Hematopoietic multipotent progenitor cell treated with erythropoietin and hydrocortisone succinate and interleukin-3 and kit ligand, for 6 days (in vitro differentiated cells): ENCODE measurements at places on chromosomes 2 and 18.

DNA sequence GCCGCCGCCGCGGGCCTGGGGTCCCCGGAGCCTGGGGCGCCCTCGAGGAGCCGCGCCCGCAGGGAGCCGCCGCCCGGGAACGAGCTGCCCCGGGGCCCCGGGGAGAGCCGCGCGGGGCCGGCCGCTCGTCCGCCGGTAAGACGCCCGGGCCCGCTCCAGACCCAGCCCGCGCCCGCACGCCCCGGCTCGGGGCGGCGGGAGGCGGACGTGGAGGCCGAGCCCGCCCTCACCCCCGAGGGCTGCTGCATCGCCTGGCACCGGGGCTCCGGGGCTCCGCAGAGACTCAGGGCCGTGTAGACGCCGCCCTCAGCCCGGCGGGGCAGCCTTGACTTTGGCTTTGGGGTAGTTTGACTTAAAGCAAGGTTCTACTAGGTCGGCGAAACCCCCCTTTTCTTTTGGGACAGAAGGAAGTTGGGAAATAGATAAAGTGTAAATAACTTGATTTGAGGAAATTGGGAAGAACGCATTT lies 335 bp downstream of the ERFE start:
- DNase-seq = peak; percentile 56

GRCh38 chr2:176774766-176775451 lies 437.7 kb upstream of the HNRNPA3 start:
- DNase-seq = no peak

DNA sequence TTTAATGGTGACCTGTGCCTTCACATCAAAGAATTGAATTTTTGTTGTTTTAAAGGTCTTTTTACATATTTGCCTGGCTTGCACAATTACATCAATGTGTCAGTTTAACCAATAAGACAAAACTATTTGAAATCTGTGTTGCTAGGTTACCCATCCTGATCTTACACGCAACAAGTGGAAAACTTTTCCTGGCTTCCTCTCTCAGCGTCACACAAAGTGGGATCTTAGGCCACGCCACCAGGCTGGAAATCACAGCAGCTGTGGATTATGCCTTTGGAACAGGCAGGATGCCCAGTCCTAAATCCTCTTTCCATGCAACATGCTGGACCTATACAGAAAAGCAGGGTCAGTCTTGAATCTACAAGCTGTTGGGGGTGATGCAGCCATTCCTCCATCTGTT lies 298.2 kb upstream of the HNRNPA3 start:
- no peak for DNase-seq

DNA sequence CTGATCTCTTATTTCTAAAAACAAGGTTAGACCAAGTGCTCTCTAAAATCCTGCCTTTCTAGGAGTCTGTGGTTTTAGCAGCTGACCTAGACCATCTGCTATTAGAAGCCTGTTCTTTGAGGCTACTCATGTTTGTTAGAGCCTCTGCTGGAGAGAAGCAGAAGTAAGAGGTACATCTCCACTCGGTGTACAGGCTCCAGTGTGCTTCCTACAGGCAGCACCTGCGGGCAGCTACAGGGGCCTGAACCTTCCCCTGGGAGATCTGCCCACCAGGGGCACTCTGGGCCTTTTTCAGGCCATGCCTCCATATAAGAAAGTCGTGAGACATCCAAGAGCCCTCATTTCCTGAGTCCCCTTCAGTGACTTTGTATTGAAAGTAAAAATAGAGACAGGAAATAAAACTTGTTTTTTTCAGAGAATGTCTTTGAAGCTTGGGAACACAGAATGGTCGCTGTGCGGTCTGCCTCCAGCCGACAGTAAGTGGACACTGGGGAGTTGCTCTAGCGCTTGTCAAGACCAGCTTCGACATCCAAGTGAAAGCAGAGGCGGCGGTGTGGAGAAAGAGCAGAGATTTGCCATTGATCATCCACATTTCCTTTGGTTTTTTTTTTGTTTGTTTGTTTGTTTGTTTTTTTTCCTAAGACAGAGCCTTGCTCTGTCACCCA lies 31.7 kb downstream of the ONECUT2 start:
- DNase-seq = peak; percentile 4

DNA sequence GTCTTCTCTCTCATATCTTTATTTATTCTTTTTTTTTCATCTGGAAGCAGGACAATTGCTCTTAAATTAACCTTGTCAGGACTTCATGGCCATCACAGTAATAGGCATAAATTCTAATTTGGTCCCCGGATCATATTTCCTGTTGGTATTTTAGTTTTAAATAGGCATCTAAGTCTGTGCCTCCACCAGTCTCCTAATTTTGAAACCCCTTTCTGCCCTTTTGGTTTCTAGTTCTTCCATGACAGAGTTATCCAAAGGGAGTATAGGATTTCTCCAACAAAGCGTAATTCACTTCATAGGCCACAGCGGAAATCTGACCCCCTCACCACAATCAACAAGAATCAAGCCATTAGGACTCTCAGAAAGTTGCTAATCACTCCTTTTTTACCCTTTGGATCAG lies 3.8 kb downstream of the EPHA4 start:
- DNase-seq = no peak

DNA sequence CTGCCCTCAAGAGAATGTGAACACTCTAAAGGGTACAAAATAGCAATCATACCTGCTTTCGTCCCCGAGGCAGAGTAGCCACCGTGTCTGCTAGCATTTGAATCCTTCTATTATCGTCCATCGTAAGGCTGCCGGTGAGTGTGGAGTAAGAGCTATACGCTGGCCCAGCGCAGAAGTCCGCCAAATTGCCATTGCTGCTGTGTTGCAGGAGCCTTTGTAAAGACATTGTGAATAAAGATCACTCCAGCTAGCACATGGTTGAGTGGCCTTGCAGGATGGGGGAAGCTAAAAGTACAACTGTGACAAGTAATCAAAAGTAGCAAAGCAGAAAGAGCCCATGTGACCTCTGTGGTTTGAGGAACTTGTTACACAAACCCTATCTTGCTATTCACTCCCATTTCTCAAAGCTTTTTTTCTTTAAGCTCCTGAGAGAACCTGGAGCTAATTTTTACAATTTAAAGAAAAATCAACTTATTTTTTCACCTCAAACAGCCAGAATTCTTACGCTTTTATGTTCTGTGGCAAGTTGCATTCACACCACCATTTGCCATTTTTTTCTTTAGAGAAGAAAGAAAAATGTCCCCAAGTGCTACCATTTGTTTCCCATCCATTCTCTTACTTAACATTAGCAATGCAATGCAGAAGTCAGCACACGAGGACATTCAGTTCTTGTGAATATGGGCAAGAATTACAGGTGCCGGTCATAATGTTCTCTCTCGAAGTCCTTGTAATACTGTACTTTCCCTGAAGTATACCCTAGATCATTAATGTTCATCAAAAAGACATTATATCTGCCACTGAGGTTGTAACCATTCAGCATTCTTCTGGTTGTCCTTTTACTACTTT lies at the start of gene CYTIP:
TSS of gene CYTIP (minus strand) at position 295 of the 846 bp plus-strand sequence. CDS start at position 226, 69 bp downstream.
- peak; percentile 82 for DNase-seq

DNA sequence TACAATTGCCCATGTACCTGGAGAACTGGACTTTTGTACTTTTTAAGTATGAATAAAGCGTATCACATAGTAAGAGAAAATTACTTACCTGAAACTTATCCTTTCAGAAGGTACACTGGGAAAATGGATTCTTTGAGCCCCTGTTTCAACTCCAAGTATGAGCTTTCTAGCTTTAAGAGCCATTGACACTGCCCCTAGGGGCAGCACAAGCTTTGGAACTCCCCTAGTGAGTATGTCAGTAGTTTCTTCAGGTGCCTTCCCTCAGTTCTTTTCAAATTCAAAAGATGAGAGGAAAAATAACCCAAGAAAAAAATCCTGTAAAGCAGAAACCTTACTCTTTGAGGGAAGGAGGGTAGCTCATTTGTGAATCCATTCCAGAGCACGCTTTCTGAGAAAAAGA lies 124.1 kb downstream of the MEMO1 start:
- DNase-seq = peak; percentile 59

- DNase-seq = no peak
Measured at GRCh38 chr18:7725897-7726296, 158.8 kb downstream of the PTPRM start.

- DNase-seq = no peak
Measured at GRCh38 chr2:60347781-60348180, 205.7 kb downstream of the BCL11A start.

DNA sequence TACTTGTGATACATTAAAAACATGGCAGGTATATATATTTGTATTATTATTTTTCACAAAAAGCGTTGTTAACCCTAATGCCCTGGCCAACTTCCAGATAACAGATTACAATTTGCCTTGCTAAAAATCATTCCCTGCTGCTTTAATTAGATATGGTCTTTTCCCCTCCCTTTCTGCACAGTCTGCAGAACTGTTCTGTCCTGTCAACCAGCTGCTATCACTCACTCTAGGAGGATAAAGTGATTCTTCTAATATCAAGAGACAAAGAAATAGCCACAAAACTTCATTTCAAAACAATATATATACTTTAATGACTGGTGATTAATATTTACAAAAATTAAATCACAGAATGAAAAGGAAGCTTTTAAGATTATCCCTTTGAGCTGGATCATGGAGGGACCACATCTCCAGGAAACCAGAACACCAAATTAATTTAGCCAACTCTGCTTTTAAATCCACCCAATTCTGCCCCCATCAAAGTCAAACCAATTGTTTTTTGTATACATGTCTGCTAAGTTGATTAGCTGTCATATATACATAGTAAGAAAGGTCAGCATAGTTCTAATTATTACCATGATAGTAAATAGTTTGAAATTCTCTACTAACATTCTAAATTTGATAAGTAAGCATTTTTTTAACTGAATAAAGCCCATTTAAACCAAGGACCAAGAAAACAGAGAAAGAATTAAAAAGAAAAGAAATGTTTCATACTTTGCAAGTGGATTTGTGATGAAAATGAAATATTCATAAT lies 55.7 kb downstream of the RND3 start:
- DNase-seq = no peak

- DNase-seq = peak; percentile 54
Measured at GRCh38 chr2:73939419-73939818, 12.7 kb downstream of the DGUOK start.

- no peak for DNase-seq
Measured at GRCh38 chr18:10114717-10115463, 201.1 kb downstream of the VAPA start.

DNA sequence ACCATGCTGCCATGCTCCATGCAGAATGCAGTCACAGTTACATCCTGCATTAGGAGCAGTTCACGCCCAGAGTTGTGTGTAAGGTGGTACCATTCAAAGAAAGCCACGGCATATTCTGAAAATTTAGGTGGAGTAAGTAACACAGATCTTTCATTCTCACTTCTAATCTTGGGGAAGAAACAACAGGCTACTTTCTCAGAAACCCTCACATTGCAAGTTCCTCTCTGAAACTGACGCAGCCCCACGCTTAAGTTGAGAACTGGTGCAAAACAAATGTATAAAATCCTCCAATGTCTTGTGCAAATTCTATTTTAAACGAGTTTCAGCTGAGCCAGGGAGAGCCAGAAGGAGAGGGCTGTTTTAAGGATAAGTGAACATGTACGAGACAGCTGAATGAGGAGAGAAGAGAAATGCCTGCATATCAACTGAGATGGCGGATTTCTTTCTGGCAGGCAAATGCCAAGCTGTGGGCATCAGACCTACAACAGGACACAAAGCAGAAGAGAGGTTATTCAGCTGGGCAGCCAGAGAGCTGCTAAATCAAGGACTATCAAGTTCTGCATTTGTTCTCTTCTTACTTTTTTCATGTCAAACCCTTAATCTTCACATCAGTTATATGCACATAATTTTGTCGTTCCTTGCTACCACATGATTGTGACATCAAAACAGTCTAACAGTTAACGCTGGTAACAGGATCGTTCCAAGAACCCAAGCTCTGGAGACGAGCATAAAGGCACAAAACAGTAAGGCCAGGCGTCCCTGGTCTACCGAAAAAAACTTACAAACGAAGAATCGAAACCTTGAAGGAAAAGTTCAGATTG lies 6.4 kb downstream of the ARL4C start:
- DNase-seq = peak; percentile 63

DNA sequence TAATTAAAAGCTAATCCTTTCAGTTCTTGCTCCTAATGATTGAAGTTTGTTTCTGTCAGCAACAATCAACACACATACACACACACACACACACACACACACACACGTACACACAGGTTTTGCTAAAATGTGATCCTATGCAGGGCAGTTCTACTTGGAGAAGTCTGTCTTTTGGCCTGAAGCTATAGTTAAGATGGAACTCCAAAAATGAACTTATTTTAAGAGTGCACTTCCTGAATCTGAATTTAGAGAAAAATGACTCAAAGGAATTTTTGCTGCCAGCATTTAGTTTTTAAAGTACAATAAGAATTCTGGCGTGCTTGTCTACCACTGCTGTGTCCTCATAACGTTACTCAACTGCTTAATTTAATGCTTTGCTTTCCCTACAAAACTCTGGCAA lies 6.6 kb downstream of the GALNT5 start:
- DNase-seq = no peak

DNA sequence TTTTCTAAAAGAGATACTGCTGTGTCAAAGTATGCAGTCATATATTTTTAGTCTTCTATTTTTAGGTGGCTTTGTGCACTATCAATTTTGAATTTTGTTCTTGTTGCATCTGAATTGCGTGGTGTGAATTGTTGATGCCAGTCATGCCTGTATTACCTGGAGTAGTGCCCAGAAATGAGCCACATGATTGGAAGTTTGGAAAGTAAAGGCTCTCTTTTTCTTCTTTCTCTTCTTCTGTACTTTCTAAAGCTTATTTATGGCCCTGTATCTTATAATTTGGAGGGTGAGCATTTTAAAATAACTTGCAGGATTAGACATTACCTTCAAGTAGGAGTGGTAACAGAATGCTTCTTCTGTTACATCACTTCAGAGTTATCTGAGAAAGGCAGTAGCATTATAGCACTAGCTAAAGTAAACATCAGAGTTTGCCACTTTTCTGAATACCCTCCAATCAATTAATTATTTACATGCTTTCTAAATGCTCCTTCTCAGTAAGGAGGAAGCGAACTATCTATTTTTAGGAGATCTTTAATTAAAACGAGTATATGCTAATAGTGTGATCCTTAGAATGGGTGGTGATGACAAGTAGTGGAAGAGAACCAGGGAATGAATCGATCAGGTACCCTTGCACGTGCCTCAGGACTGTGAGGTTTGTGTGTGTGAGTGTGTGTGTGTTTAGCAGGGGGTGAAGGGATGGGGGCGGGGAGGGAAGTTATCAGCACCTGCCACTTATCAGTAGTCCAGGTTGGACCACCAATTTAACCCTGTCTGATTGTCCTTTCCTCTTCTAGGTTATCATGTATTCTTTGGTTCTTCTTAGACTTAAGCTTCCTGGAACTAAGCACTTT lies 112.5 kb downstream of the MAP3K20 start:
- peak; percentile 30 for DNase-seq

DNA sequence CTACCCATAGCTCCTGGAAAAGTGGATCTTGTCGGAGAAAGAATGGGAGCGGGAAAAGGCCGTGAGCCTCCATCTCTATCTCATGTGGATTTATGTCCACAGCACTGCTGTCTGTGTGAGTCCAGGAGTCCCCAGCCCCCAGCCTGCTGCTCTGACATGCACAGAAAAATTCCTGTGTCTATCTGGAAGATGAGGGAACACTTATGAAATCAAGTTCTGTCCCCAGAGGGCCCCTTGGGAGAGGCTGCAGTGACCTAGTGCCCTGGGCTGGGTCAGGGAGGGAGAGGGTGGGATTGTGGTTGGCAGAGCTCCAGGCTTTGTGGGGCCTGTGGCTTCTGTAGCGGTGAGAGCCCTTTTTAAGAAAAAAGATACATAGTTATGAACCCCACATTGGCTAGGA lies 37.6 kb downstream of the HJURP start:
- no peak for DNase-seq

- no peak for DNase-seq
Measured at GRCh38 chr2:152492911-152493310, 157.9 kb downstream of the FMNL2 start.
